ENCODE measurements at places on chromosomes 5 and 9.
A peak's percentile ranks its signal among the peaks of the same experiment; 100 is the strongest.

GRCh38 chr9:784202-784601, 57.3 kb upstream of the DMRT1 start:
- no peak for DNase-seq

DNA sequence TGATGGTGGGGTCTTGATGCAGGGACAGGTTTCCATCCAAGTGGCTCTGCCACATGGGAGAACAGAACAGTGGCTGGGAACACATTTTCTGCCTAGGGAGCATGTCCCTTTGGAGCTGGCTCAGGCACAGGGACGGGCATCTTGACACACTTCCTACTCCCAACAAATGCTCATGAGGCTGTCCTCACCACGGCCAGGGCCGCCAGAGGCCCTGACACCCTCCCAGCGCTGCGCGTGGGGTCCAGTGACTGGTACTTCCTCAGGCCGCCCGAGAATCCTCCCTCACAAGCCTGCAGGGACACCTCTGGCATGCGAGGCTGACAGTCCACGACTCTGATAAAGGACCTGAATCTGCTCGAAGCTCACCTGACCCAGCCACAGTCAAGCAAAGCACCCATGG, 61.0 kb upstream of the SARDH start:
- DNase-seq: no peak

- no peak for DNase-seq
These were observed 1.3 kb downstream of the PROB1 start for GRCh38 chr5:139393497-139394122.

GRCh38 chr9:95091601-95092261, 225.8 kb downstream of the FANCC start:
- no peak for DNase-seq

GRCh38 chr5:135835766-135836165, 1.3 kb downstream of the SLC25A48 start:
- DNase-seq: no peak

GRCh38 chr5:179281694-179282093, 63.6 kb downstream of the ADAMTS2 start:
- DNase-seq: no peak

DNA sequence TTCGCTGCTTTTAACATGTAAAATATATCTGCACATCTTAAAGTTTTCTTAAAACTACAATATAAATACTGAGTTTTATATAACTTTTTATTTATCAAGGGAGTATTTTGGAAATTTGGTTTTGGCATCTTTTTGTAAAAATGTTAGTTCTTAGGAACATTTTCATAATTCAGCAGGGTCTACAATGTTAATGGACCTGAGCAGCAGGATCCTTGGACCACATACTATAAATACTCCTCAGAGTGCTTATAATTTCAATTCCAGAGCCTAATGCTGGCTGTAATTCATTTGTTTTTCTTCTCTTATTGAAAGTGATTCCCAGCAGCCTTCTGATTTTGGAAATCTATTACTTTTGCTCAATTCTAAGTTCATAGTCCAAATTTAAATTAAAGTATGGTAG, 1216.2 kb downstream of the MAT2B start:
- DNase-seq: no peak

DNA sequence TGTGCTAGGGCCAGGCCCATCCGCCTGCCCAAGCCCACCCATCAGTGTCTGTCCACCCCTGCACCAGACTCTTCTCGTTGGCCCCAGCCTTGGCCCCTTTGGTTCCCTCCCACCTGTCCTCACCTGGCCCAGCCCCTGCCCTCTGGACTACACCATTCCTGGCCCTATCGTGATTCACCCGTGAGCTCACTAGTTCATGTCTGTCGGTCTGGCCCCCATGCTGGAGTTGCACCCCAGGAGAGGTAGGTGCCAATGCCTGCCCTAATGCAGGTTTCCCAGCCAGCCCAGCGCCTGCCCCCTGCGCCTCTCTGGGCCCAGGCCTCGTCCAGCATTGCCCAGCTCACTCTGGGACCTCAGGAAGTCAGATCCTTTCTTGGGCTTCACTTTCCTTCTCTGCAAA, 115.4 kb upstream of the LMX1B start:
- DNase-seq: no peak

DNA sequence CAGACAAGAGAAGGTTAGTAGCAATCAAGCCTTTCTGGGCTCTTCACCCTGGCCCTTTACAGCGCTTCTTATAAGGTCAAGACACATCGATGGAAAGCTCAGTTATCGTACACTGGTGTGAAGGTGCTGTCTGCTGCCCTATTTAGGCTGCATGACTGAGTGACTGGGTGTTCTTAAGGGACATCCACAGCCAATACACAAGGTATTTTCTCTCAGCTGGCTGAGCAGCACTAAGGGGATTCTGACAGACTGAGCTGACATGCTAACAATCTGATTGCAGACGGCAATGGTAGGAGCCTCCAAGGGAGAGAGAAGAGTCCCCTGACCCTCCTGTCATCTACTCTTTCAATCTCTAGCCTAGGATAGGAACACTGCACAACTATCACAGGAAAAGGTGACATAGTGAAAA, 577.9 kb downstream of the ISL1 start:
- no peak for DNase-seq

DNA sequence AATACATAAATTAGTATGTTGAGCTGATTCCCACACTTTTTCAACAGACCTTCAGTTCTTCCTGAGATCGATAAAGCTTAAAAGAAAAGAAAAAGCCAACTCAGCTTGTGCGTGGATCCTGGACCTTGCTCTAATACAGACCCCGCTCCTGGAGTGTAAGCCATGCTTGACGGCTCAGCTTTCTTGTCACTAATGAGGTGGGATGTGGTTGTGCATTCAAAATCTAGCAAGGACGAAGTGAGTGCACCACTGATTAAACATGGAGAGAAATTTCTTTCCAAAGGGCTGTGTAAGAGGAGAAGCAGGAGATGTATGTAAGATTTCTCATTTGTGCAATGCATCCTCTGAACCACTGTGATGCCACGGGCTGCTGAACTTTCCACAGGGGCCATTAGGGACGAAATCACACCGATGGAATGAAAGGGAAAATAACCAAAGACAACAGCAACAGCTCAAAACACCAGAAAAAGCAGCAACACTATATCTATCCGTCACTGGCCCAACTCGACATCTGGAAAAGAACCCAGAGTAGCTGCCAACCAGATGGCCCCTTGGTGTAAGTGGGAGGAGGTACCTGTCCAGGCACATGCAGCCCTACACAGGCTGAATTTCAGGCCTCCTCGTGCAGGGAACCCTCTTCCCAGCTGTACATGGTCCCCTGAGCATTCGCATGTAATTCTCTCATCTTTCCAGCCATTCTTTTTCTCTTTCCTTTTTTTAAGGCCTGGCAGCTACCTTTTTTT, 178.9 kb downstream of the SREK1 start:
- no peak for DNase-seq

DNA sequence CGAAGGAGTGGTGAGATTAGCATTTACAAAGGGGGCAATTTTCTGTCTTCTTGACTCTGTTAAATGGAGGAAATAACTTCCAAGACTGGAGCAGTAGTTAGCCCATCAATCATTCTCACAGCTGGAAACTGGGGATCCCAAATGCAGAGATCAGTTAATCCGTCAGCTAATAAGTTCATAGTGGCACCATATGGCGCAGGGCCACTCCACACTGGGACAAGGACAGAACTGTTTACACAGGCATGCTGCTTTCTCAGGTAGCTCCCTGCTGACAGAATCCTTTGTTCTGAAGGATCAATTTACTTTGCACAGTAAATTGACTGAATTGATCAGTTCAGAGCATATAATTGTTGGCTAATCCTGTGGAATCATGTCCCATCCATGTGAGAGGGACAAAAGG, 395.7 kb downstream of the TMEM161B start:
- DNase-seq: no peak

- no peak for DNase-seq
These were observed 220.0 kb upstream of the NR4A3 start for GRCh38 chr9:99601571-99602111.

- DNase-seq: no peak
These were observed 140.9 kb downstream of the SAXO1 start for GRCh38 chr9:18891946-18892670.

DNA sequence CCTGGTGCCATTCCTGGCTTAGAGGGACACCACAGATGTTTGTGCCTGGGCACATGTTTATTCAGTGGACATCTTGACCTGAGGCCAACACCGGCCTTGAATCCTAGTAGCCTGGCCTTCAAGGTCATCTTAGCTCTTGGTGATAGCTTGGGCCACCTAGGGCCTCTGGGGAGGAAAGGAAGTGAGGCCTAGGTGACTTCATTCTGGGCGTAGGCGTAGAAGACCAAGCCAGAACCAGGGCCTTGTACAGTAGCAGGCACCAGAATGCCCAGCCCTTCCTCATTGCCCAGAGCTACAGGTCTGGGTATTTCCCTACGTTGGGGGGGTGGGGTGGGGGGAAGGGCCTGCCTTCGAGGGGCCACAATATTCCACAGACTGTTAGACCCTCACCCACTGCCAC, 33.8 kb downstream of the WNK2 start:
- DNase-seq: no peak

- no peak for DNase-seq
These were observed 90.7 kb upstream of the ADRA1B start for GRCh38 chr5:159825551-159826051.

DNA sequence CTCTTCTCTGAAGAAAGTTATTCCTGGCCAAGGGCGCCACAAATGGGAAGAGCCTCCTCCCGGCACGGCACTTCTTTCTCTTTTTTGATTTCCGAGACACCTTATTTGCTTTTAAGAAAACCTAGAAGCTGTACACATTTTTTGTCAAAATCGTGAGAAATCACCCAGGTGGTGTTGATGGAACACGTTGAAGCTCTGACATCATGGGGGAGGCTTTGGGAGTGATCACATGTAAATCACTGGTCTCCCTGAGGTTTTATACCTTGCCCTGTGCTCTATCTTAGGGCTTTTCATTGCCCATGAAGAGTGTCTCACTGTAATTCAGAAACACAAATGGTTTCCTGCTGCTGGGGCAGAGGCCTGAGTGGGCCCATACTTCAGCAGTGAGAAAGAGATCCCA, 27.4 kb downstream of the SLC36A1 start:
- DNase-seq: no peak

- no peak for DNase-seq
These were observed 34.9 kb downstream of the MTMR12 start for GRCh38 chr5:32277798-32278197.

DNA sequence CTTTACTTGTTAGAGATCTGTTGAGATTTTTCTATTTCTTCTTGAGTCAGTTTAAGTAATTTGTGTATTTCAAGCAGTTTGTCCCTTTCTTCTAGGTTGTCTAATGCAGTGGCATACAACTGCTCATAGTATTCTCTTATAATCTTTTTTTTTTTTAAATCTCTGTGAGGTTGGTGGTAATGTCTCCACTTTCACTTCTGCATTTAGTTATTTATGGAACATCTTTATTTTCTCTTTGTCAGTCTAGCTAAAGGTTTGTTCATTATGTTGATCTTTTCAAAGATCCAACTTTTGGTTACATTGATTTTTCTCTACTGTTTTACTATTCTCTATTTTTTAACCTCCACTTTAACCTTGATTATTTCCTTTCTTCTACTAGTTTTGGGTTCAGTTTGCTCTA, 13.8 kb downstream of the FOXE1 start:
- DNase-seq: no peak

DNA sequence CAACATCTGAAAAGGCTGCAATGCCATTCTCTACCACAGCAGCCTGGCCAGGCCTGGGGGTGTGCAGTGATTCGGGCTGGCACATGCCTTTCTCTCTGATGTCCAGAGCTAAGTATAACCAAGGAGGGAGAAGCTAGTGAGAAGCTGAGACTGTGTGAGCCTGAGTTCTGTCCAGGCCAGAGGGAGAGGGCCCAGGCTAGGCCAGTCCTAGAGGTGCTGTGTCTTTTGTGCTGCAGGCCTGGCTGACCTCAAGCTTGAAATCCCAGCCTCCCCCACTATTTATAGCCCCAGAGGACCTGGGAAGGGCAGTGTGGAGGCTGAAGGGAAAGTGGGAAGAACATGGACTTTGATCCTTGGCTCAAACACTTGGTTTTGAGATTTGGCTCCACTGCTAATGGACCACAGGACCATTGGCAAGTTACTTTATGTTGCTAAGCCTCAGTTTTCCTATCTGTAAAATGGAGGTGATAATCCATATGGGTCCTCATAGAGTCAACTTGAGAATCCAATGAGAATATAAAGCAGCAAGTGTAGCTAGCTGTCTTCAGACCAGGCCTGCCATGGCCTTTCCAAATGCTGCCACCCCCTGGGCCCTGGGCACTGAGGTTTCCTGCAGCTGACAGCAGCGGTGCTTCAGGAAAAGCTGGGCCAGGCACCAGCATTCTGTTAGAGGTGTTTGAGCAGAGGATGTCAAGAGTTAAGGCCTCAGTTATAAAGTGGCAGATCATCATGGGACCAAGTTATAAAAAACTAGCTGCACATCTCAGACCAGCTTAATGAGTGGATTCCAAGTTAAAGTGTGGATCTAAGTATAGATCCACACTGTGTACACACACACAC, 21.1 kb downstream of the BNIP1 start:
- no peak for DNase-seq

GRCh38 chr5:94802450-94802849, 184.0 kb downstream of the SLF1 start:
- no peak for DNase-seq

DNA sequence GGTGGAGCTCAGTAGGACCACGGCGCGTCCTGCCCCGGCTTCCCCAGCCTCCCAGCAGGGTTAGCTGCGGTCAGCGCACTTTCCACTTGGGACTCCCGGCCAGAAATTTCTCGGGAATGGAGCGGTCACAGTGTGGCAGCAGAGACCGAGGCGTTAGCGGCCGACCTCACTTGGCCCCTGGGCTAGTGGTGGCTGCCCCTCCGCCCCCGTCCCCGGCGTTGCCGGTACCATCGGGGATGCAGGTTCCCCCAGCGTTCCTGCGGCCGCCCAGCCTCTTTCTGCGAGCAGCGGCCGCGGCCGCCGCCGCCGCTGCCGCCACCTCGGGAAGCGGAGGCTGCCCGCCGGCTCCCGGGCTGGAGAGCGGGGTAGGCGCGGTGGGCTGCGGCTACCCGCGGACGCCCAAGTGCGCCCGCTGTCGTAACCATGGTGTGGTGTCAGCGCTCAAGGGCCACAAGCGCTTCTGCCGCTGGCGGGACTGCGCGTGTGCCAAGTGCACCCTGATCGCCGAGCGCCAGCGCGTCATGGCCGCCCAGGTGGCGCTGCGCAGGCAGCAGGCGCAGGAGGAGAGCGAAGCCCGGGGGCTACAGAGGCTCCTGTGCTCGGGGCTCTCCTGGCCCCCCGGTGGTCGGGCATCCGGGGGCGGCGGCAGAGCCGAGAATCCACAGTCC, 460 bp downstream of the DMRTA1 start:
- DNase-seq: peak; percentile 25

- DNase-seq: no peak
These were observed 1.8 kb upstream of the SEPTIN8 start for GRCh38 chr5:132778856-132779255.

DNA sequence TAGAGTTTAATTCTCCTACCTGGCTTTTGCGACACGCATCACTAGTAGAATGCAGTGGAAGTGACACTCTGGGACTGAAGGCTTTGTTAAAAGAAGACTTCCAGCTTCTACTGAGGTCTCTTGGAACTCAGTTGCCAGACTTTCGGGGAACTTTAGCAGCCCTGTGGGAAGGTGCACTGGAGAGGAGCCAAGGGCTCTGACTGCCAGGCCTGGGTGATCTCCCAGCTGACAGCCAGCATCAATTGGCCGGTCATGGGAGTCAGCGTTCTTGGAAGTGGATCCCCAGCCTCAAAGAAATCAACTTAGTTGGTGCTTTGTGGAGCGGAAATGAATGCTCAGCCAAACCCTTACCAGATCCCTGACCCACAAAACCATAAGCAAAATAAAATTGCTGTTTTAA, 87.1 kb downstream of the OSTF1 start:
- DNase-seq: no peak

GRCh38 chr9:84383178-84383577, 42.6 kb upstream of the SLC28A3 start:
- DNase-seq: no peak

Data from stimulated activated CD4-positive, alpha-beta T cell treated with anti-CD3 and anti-CD28 coated beads, Interleukin-4, amount 100 ng/mL, for 48 hours (primary cell).